ENCODE measurements at places on chromosomes 6 and 20.

DNA sequence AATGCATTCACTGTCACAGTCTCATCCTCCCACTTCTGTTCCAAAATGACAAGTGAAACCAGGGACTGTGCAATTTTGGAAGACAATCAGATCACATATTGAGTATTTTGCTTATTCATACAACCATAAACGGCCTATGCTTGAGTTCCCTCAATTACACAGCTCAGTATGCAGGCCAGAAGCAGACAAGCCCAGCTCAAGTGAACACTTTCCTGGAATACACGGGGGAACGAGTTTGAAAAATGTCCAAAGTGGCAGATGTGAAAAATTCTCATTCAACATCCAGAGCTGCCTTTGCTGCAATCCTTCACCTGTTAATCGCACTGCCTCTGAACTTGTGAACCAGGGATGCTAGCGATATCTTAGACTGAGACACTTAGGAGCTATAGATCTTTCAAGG lies 190.2 kb downstream of the COL9A1 start:
- no peak for DNase-seq

DNA sequence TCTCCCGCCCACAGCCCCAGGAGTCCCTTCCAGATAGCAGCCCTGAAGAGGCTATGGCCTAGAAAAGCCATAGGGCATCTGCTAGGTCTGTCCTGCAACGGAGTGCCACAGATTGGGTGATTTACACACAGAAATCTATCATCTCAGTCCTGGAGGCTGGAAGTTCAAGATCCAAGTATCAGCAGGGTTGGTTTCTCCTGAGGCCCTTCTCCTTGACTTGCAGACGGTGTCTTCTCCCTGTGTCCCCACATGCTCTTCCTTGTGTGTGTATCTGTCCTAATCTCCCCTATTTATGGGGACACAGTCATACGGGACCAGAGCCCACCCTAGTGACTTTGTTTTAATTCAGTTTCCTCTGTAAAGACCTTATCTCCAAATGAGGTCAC lies 15.3 kb downstream of the FOXF2 start:
- no peak for DNase-seq

DNA sequence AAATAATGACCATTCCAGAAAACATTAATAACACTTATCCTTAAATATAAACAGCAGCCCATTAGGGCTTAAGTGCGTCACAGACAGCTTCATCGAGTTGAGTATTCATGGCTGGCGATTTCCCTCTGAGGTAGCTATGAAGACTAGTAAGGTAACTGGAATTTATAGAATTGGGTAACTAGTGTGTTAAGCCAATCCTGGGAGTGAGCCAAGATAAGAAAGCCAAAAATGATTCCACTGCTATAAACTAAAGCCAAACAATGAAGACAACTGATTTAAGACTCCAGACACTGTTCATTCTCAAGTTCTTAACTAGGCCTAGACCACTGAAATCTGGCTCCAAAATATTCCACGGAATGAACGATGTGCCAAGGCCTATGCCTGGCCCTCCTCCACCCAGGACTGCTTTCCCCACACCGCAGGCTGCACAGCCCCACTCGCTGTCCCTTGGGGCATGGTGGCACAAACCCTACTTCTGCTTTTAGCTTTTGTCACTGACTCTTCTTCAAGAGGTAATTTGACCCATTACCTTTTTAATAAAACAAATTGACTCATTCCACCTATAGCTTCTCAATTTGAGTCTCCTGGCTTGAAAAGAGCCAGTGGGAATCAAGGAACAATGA lies 66.0 kb downstream of the BLOC1S5 start:
- no peak for DNase-seq

GRCh38 chr6:91730710-91731109 lies 1143.8 kb upstream of the MAP3K7 start:
- no peak for DNase-seq

- DNase-seq, result no peak
These were observed 6.8 kb upstream of the POPDC3 start for GRCh38 chr6:105186576-105186975.
